ENCODE measurements at places on chromosomes 1 and 21. TPM values are rescaled to one million over a fixed set of nuclear protein-coding genes. Genes with fewer than 3 reads are reported as not detected.

DNA sequence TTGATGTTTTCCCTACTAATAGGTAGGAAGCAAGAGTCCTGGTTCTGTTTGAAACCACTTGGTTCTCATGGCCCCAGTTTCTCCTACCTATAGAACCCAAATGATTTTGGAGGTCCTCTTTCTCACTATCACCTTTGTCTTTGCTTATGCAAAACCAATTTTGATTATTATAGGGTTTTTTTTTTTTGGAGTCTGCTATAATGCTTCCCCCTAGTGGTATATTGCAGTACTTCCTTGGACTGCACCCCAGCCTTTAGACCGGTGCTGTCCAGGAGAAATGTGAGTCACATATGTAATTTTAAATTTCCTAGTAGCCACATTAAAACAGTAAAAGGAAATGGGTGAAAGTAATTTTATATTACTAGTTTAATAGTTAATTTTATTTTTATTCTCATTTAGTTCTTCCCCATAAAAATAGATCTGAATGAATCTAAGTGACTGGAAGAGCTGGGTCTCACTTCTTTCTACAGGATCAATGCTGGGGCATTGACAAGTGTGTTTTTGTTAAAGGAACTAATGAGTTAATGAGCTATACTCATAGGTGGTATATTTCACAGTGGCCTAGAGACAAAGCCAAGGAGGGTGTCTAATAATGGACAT lies 10.6 kb downstream of the FCMR start:
- DNase-seq, result no peak

GRCh38 chr1:23521588-23521987 lies 9.4 kb downstream of the E2F2 start:
- no peak for DNase-seq

- no peak for DNase-seq
Measured at GRCh38 chr1:179252606-179253005, 23.1 kb upstream of the ABL2 start.

DNA sequence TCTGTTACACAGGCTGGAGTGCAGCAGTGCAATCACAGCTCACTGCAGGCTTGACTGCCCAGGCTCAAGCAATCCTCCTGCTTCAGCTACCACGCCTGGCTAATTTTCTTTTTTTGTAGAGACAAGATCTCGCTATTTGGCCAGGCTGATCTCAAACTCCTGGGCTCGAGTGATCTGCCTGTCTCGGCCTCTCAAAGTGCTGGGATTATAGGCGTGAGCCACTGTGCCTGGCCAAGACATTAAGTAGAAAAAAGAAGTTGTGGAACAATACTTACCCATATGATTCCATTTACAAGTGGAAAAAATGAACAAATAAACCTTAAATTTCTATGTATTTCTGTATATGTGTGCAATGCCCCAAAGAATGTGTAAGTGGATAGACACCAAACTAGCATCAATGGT lies 30.3 kb upstream of the ID3 start:
- no peak for DNase-seq

DNA sequence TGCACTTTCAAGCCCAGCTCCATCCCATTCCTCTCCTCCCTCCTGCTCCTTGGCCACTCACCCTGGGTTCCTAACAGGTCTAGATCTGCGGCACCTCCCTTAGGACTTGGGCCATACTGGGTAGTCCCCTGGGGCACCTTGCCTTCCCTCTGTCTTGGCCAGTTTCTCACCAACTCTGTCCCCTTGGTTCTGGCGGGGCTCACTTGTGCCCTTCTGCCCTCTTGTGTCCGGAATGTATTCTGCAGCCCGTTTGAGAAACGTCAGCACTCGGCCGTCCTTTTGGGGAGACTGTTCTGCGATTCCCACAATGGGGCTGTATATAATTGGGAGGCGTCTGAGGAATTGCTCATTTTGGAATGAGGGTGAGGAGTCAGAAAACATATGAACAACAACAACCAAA lies 162.4 kb downstream of the ZSCAN20 start:
- no peak for DNase-seq

GRCh38 chr21:16211339-16212303 lies 481.8 kb downstream of the USP25 start:
- DNase-seq, result no peak

DNA sequence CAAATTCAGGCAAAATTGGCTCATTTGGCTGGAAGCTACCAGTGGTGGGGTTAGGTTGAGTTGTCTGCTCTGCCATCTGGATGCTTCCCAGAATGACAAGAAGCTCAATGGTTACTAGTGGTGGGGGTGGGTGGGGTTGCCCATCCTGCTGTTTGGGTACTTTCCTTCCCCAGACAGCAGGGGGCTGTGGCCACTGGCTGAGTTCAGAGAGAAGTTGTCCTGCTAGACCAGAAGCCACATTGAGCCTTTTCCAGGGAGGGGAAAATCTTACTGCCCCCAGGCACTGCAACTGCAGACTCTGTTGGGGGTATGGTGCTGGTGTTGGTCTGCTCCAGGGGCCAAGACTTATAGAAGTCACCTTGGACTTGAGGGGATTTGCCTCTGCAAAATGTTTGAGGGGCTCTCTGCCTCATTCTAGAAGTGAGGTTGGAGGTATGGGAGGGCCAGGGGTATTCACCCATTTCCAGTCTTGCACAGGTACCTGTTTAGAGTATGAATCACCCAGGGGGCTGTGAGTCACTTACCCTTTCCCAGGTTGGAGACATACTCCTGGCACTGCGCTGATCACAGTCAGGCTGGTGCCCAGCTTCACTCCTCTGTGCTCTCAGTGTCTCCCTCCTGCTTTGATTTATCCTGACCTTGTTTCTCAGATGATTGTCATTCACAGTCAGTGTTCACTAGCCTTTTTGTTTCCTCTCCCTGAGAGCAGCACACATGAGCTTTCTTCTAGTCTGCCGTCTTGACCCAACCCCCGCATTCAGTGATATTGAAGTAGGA lies 89.1 kb upstream of the NEGR1 start:
- no peak for DNase-seq

The RGS13 gene
- 0.07 TPM for total RNA-seq
